ENCODE measurements at places on chromosomes 5 and 9. TPM values are rescaled to one million over a fixed set of nuclear protein-coding genes. Genes with fewer than 3 reads are reported as not detected.

Gene GABRA1
- not detected for total RNA-seq

Gene OLFM1
- 0.32 TPM for total RNA-seq

Gene PAX5
- total RNA-seq = 0.66 TPM

Gene SVEP1
- 0.13 TPM for total RNA-seq

Gene CER1
- total RNA-seq = not detected

Gene LCN9
- not detected for total RNA-seq

GRCh38 chr5:179302499-179303185 is 42.6 kb downstream of the ADAMTS2 start:
- no peaks in the 10 kb centered on the region for H3K4me1 ChIP-seq
- no peak for ATAC-seq
- H3K27ac ChIP-seq = no peak overlapping the region
- no peaks in the 10 kb centered on the region for H3K36me3 ChIP-seq
- no peak overlapping the region for H3K4me3 ChIP-seq

- no peak for ATAC-seq
- no peak overlapping the region for H3K27ac ChIP-seq
- H3K36me3 ChIP-seq = no peaks in the 10 kb centered on the region
Measured at GRCh38 chr5:51194671-51195070, 188.6 kb upstream of the ISL1 start.

- no peak overlapping the region for H3K4me3 ChIP-seq
- H3K27ac ChIP-seq = no peak overlapping the region
- peaks cover 4% of the 10 kb centered on the region for H3K27me3 ChIP-seq
Measured at GRCh38 chr5:83744821-83745220, 24.2 kb upstream of the HAPLN1 start.

DNA sequence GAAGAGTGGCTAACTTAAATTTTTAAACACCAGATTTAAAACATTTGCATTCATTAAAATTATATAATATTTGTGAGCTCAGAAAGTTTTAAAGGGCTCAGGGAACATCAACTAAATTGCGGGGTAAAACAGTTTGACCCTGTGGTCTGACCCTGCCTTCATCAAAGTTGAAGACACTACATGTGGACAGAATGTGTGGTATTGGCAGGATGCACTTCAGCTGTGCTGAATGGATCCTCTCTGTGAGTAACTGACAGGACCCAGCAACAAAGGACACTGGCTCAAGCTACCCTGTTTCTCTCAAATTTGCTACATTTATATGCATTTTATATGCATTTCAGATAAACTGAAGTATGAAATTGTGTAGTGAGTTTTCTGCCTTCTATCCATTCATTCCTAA is 288.5 kb downstream of the ZNF608 start:
- no peak overlapping the region for H3K4me3 ChIP-seq
- H3K36me3 ChIP-seq = no peaks in the 10 kb centered on the region
- H3K27ac ChIP-seq = no peak overlapping the region
- no peak for ATAC-seq

DNA sequence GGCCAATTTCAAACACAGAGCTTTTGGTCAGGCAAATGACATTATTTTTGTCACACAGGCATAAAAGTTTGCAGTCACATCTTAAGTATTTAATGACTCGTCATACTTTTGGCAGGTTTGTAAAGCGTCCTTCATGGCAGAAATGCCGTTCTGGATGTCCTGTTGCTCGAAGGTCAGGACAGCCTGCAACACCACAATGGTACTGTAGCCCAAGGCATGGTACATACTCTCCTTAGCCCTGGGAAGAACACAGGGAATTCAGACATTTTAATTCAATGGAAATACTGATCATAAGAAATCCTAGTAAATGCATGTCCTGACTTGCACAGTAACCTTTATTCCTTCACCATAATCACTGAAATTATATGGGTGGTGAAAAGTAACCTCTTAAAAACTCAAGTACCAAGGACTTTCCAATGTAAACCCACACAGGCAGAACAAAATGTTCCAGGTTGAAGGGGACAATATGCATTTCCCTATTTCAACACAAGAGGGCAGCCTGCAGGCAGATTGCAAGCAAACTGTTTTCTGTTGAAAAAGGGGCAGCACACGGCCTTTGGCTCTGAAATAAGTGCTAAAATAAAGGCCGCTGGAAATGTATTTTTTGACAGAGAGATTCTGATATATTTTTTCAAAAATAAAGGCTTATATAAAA is 95.7 kb downstream of the TTC39B start:
- peaks cover 10% of the 10 kb centered on the region for H3K4me1 ChIP-seq
- peaks cover 56% of the 10 kb centered on the region for H3K36me3 ChIP-seq
- no peaks in the 10 kb centered on the region for H3K27me3 ChIP-seq
- H3K27ac ChIP-seq = no peak overlapping the region

GRCh38 chr9:98815391-98815951 is 8.0 kb downstream of the GALNT12 start:
- no peak overlapping the region for H3K27ac ChIP-seq
- H3K4me3 ChIP-seq = no peak overlapping the region
- H3K4me1 ChIP-seq = peaks cover 17% of the 10 kb centered on the region
- ATAC-seq = no peak
- no peaks in the 10 kb centered on the region for H3K27me3 ChIP-seq
- H3K36me3 ChIP-seq = no peaks in the 10 kb centered on the region

GRCh38 chr5:31937226-31937625 is 236.9 kb downstream of the GOLPH3 start:
- H3K27ac ChIP-seq = no peak overlapping the region
- no peaks in the 10 kb centered on the region for H3K27me3 ChIP-seq
- no peaks in the 10 kb centered on the region for H3K4me1 ChIP-seq

DNA sequence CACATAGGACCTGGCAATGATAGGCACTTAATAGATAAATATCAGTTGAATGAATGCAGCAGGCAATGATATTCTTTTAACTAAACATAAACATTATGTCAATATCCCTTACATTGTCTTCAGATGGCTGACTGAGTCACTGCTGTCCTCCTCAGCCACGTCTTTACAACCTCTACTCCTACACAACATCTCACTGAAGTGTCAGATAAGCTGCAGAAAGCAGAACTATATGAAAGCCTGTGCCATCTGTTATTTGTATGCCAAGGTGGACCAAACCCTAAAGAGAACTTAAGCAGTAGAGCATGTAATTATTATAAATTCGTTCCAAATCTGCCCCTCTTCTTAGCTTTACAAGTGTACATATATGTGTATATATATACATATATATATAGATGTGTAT is 271.2 kb downstream of the RASEF start:
- H3K4me3 ChIP-seq = no peak overlapping the region
- H3K27me3 ChIP-seq = no peaks in the 10 kb centered on the region
- H3K36me3 ChIP-seq = no peaks in the 10 kb centered on the region
- H3K4me1 ChIP-seq = no peaks in the 10 kb centered on the region

DNA sequence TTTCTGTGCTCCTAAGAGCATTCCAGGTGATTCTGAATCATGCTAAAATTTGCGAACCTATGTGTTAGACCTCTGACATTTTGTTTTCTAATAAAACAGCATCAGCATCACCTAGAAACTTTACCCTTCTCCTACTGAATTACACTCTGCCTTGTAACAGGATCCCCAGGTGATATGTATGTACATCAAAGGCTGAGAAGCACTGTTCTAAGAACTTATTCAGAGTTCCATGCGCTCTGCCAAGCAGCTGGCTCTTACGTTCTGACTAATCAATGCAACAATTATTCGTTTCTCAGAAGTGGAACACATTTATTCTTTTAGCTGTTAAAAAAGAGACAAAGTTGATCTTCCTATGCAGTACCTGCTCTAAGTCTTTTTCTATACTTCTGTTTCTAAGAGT is 228.6 kb downstream of the SLF1 start:
- no peak overlapping the region for H3K27ac ChIP-seq
- H3K4me1 ChIP-seq = no peaks in the 10 kb centered on the region
- peaks cover 5% of the 10 kb centered on the region for H3K27me3 ChIP-seq
- H3K4me3 ChIP-seq = no peak overlapping the region
- ATAC-seq = peak; percentile 34

GRCh38 chr5:133681896-133682295 is 69.6 kb upstream of the FSTL4 start:
- H3K27me3 ChIP-seq = peaks cover 22% of the 10 kb centered on the region
- no peaks in the 10 kb centered on the region for H3K4me1 ChIP-seq
- H3K36me3 ChIP-seq = no peaks in the 10 kb centered on the region

GRCh38 chr9:125959951-125960619 is 212.9 kb downstream of the PBX3 start:
- no peak for ATAC-seq
- no peaks in the 10 kb centered on the region for H3K27me3 ChIP-seq
- no peak overlapping the region for H3K4me3 ChIP-seq
- H3K36me3 ChIP-seq = peaks cover 6% of the 10 kb centered on the region
- no peak overlapping the region for H3K27ac ChIP-seq
- H3K4me1 ChIP-seq = no peaks in the 10 kb centered on the region

DNA sequence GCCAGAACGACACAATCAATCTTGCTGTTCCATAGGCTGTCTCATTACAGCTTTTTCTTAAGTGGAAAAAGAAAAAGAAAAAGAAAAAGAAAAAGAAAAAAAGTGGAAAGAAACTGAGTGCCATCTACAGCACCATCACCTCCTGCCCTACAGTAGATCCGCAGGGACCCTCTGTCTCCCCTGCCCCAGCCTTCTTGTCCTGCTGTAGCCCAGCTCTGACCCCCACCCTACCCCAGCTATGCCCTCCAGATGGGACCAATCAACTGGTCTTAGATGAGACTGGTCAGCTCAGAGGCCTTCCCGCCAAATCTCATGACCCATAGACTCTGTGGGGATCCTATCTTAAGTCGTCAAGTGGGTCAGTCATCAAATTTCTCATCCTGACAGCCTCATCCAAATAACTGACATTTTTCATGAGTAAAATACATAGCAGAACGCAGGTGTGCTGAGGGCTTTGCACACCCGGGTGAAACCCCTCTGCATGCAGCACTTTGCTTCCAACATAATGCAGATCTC is 34.8 kb downstream of the TSPAN17 start:
- ATAC-seq = no peak
- no peaks in the 10 kb centered on the region for H3K36me3 ChIP-seq
- H3K4me3 ChIP-seq = no peak overlapping the region
- no peak overlapping the region for H3K27ac ChIP-seq
- H3K27me3 ChIP-seq = peaks cover 50% of the 10 kb centered on the region
- no peaks in the 10 kb centered on the region for H3K4me1 ChIP-seq

DNA sequence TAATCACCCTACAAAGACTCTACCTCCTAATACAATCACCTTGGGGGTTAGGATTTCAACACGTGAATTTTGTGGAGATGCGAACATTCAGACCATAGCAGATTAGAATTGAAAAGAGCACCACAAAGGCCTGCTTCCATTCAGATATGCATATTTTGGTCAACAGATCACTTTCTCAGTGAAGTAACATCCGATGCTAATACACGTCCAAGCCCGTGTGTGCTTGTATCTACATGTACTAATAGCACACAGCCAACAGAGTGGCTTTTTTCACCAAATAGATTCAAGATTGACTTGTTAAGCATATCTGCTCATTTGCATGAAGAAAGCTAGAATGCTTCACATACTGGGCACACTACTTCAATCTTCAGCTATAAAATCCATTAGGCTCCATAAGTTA is 35.6 kb upstream of the SSBP2 start:
- H3K4me3 ChIP-seq = no peak overlapping the region
- H3K4me1 ChIP-seq = peaks cover 6% of the 10 kb centered on the region
- no peaks in the 10 kb centered on the region for H3K36me3 ChIP-seq
- ATAC-seq = no peak

DNA sequence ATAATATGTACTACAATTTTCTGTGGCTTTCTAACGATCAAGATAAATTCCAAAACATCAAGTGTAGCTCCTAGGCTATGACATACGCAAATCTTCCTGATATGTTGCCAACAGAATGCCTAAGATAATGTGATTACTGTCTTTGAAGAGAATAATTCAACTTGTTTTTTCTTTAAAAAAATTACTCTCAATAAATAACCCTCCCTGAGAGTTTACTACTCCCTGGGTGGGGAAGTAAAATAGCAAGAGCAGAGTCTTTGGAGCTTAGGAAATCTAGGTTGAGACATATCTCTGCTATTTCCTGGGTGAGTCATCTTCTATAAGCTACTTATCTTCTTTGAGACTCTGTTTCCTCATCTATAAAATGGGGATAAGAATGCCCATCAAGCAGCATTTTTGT is 201.2 kb downstream of the ACTL7B start:
- H3K27me3 ChIP-seq = no peaks in the 10 kb centered on the region
- no peak for ATAC-seq
- no peaks in the 10 kb centered on the region for H3K4me1 ChIP-seq
- no peak overlapping the region for H3K27ac ChIP-seq
- H3K36me3 ChIP-seq = no peaks in the 10 kb centered on the region
- no peak overlapping the region for H3K4me3 ChIP-seq

DNA sequence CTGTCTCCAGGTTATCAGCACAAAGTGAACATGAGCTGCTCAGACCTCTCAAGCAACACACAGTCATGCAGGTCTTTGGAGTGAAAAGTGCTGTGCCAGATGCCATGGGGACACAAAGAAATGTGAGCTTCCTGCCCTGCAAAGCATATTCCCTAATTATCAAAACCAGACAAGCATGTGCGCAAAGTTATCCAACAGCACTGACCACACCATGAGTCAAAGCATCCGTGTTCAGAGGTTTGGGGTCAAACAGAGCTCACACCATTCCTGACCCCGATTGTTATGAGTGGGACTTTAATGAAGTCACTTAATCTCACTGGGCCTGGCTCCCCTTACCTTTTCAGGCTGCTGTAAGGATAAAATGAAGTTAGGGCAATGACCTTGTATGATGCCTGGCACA is 138.5 kb downstream of the SLIT3 start:
- H3K4me1 ChIP-seq = no peaks in the 10 kb centered on the region
- H3K36me3 ChIP-seq = no peaks in the 10 kb centered on the region
- no peak overlapping the region for H3K4me3 ChIP-seq
- ATAC-seq = no peak
- no peak overlapping the region for H3K27ac ChIP-seq

- H3K36me3 ChIP-seq = no peaks in the 10 kb centered on the region
- no peak for ATAC-seq
- no peaks in the 10 kb centered on the region for H3K4me1 ChIP-seq
- no peaks in the 10 kb centered on the region for H3K27me3 ChIP-seq
- H3K27ac ChIP-seq = no peak overlapping the region
Measured at GRCh38 chr9:7656636-7657035, 142.9 kb downstream of the DMAC1 start.

- no peaks in the 10 kb centered on the region for H3K4me1 ChIP-seq
- no peak overlapping the region for H3K4me3 ChIP-seq
- H3K36me3 ChIP-seq = no peaks in the 10 kb centered on the region
- no peaks in the 10 kb centered on the region for H3K27me3 ChIP-seq
- H3K27ac ChIP-seq = no peak overlapping the region
- no peak for ATAC-seq
Measured at GRCh38 chr9:69137311-69137710, 36.8 kb upstream of the TJP2 start.

DNA sequence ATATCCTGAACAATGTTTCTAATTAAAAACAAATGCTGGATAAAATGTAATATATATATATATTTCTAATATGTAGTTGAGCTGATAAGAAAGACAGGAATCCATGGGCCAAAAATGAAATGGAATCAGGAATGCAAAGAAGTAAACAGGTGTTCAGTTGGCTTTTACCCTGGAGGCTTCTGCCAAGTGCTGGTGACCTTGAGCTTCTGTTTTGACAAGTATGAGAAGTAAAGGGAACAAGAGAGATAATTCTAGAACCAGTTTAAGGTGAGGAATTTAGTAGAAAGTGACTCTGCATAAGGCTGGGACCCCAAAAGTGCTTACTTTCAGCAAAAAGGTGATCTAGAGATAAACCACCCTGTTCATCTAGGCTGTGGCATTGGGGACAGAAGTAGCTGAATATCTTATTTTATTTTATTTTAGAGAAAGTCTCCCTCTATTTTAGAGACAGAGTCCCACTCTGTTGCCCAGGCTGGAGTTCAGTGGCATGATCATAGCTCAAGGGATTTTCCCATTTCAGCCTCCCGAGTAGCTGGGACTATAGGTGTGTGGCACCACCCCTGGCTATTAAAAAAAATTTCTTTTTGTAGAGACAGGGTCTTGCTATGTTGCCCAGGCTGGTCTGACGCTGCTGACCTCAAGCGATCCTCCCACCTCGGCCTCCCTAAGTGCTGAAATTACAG is 27.0 kb downstream of the DCAF10 start:
- no peaks in the 10 kb centered on the region for H3K4me1 ChIP-seq
- no peak overlapping the region for H3K4me3 ChIP-seq
- no peak overlapping the region for H3K27ac ChIP-seq
- ATAC-seq = no peak

Data from activated T-helper 17 cell treated with anti-CD3 and anti-CD28 coated beads, Interleukin-2, amount 50 U/mL, for 72 hours (primary cell).